NCI-H2029 (cell line): ENCODE measurements at places on chromosomes 6 and 20.

- DNase-seq: no peak
These were observed 21.9 kb downstream of the RIMS1 start for GRCh38 chr6:71908162-71908765.

DNA sequence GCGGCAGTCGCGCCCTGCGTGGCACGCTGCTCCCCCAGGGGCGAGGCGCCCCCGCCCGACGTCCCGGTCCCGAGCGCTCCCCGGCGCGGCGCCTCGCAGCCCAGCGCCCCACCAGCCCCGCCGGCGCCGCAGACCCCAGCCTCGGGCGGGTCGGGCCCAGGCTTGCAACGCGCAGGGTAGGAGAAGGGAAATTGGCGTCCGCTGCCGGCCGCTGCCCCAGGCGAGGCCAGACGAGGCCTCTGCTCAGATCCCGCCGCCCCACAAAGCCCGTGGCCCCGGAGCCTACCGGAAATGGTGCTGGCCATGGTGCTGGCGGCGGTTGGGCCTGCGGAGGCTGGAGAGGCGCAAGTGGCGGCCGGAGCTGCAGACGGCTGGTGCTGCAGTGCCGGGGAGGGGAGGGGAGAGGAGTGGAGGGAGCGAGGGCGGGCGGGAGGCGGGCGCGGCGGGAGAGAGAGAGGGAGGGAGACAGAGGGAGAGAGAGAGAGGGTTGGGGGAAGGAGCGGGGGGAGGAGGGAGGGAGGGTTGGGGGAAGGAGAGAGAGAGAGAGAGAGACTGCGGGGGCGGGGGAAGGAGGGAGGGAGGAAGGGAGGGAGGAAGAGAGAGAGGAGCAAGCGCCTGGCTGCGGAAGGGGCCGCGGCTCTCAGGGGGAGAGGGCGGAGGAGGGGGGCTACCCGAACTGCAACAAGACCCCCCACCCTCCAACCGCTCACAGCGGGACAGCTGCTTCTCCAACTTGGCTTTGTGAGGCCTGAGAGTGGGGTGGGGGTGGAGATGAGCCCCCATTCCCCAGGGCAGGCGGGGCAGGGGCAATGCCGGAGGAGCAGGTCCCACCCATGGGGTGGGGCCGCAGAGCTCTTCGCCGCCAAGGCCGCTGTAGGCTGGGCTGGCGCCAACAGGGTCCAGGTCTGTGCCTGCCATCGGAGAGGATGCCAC lies at the start of gene STMN3:
TSS of gene STMN3 (minus strand) at position 384 of the 933 bp plus-strand sequence. CDS start at position 305, 79 bp downstream.
- DNase-seq: peak; percentile 71

DNA sequence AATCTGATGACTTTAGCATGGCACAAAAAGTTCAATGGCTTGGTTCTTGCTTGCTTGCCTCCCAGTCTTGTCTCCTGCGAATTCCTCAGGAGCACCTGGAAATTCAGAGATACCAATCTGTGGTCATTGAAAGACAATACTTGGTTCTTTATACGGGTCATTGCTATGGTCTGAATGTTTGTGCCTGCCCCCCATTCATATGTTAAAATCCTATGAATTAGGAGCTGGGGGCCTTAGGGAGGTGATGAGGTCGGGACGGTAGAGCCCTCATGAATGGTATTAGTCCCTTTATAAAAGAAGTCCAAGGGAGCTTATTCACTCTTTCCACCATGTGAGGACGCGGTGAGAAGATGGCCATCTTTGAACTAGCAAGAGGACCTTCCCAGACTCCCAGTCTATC lies 721.8 kb downstream of the UTRN start:
- no peak for DNase-seq

DNA sequence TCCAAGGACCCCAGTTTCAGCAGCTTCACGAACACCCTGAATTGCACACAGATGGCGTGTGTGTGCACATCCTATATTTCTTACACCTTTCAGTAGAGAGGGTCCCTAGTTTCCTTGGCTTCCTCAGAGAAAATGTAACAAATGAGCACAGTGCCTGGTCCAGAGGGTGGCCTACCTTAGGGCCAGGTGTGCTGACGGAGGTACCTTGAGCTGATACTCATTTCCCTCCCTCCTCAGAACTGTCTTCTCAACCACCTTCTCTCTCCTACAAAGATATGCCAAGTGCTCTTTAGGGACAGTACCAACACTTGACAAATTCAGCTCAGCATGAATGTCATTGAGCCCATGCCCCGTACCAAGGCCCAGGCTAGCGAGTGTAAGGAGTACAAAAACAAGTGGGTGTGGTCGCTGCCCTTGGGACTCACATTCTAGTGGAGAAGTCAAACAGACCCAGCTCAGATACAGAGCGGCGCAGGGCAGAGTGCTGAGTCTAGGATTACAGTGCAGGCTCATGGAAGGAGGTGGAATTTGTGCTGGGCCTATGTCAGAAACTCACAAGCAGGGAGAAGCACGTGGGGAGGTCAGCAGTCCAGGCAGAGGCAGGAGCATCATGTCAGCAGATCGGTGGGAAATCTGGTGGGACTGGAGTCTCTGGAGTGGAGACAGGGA lies 9.6 kb upstream of the BPHL start:
- no peak for DNase-seq

GRCh38 chr6:151286214-151286613 lies 46.4 kb downstream of the AKAP12 start:
- DNase-seq: no peak

- no peak for DNase-seq
These were observed 69.0 kb downstream of the BACH2 start for GRCh38 chr6:90227673-90228072.

- DNase-seq: no peak
These were observed 30.6 kb upstream of the SULF2 start for GRCh38 chr20:47815866-47816265.

DNA sequence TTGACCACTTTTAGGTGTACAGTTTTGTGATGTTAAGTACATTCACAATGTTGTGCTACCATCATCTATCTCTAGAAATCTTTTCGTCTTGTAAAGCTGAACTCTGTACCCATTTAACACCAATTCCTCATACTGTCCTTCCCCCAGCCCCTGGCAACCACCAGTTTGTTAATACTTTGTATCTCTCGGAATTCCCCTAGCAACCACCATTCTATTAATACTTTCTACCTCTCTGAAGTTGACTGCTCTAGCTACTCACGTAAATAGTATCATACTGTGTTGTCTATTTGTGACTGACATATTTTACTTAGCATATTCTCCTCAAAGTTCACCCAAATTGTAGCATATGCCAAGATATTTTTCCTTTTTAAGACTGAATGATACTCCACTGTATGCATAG lies 82.3 kb upstream of the CLDN20 start:
- DNase-seq: no peak

DNA sequence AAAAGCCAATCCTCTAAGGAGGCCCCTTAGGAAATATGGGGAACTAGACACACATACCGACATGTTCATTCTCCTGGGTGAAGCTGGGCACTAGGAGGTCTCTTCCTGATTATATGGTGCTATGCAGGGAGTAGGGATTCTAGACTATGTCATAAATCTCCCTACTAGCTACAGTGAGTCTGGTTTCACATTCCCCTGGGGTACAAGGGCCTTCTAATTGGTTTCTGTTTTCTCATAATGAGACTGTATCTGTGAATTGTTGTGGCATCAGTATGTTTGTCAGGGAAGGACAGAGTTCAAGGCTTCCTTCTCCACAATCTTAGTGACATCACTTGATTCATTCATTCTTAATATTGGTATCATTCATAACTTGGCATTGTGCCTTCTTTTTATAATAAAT lies 103.5 kb downstream of the TINAG start:
- DNase-seq: no peak

DNA sequence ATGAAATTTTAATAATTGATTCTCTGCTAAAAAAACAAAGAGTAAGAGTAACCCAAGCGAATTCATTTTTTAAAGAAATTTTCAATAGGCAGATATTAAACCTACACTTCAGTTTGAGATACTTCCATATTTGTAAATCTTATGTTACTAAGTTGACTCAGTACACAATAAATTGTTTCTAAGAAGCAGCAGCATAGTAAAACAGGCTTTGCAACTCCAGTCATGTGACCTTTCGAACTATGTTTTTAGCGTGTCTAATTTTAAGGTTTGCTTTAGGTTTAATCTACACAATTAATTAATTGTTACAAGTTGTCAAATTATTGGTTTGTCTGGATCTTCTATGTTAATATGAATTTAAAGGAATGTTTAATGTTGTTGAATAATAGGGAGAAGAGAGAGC lies 708.9 kb upstream of the CITED2 start:
- no peak for DNase-seq

- no peak for DNase-seq
These were observed 84.6 kb upstream of the DST start for GRCh38 chr6:56727097-56727850.

GRCh38 chr6:18293076-18293904 lies 29.0 kb upstream of the DEK start:
- no peak for DNase-seq

DNA sequence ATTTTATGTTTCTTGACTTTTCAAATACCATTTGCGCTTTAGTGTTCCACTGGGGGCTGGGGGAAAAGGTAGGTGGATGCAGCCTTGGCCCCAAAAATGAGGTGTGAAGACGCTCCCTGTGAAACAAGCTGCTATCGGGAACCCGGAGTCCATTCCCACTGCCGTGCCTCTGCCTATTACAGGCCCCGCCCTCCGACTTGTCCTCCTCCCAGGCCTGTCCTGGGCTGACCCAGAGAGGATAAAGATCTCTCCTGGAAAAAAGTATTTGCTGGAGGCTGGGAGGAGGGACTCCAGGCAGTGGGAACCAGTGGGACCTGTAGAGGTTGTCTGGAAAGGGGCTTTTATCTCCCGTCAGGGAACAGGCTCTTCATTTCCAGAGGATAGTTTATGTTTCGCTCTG lies 215.0 kb downstream of the SLC24A3 start:
- DNase-seq: no peak

GRCh38 chr6:23228439-23229024 lies 659.2 kb downstream of the HDGFL1 start:
- no peak for DNase-seq

- DNase-seq: no peak
These were observed 415.6 kb upstream of the RNF217 start for GRCh38 chr6:124546601-124547000.

- DNase-seq: no peak
These were observed 42.8 kb downstream of the SNHG17 start for GRCh38 chr20:38392356-38392755.

- no peak for DNase-seq
These were observed 158.6 kb upstream of the MLN start for GRCh38 chr6:33962246-33963027.

DNA sequence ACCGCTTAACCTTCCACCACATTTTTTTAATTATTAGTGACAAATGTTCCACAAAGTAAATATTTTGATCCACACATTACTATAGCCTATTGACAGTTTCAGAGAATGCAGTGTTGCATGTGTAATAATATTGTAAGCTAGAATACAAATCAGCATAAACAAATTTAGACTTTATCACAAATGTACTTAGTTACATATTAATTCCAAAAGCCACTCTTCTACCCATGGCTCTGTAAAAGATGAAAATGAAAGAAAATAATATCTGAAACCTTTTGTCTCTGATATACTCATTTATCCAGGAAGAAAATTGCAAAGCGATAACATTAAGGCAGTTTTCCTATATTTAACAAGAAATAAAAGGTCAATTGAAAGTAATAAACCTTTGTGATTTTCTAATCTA lies 954.0 kb upstream of the MAN1A1 start:
- DNase-seq: no peak

DNA sequence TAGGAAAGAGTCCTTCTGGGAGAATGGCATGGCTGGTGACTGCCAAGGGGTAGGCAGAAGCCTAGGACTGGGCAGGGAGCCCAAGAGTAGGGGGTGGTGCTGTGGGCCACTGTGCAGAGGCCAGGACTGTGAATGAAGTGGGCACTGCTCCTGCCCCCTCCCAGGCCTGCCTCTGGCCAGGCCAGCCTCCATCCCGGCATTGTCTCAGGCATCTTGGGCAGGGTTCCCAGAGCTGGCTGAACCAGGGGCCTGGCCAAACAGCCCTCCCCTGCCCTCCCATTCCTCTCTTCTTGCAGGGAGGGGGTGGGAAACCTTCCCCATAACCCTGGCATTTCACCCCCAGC lies 81.6 kb downstream of the MRPL14 start:
- DNase-seq: no peak

- no peak for DNase-seq
These were observed 344.8 kb upstream of the EYS start for GRCh38 chr6:66051812-66052211.

- no peak for DNase-seq
These were observed 23.6 kb downstream of the STXBP5 start for GRCh38 chr6:147227770-147228320.

GRCh38 chr20:62707276-62707920 lies 1.2 kb upstream of the NTSR1 start:
- DNase-seq: no peak

GRCh38 chr6:145647602-145648001 lies 87.7 kb downstream of the EPM2A start:
- DNase-seq: no peak

- DNase-seq: no peak
These were observed 281.7 kb upstream of the TAB2 start for GRCh38 chr6:149035766-149036165.

DNA sequence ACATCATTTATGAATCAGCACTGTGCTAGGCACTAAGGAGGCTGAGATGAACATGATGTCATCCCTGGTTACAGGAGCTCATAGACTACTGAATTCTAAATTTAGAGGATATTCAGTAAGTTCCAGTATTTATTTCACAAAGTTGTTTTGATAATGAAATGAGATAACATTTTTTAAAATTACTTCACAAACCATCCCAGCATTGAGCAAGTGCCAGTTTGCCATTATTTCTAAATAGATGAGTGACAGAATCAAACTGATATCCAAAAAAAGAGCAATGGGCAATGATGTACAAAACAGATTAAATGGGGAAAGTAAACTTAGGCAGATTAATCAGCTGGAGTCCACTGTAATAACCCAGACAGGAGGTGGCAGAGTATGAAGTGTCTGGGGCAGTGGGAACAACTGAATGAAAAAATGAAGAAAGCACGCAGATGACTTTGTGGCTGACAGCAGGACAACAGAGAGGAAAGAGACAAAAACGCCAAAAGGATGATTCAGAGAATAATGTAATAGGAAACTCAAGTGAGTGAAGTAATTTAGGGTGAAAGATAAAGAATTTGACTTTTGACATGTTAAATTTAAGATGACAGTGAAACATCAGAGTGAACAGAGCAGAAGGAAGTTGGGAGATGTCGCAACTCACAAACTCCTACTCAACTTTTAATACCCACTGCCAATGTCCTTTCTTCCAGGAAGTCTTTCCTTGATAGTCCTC lies 70.2 kb downstream of the RCAN2 start:
- no peak for DNase-seq

DNA sequence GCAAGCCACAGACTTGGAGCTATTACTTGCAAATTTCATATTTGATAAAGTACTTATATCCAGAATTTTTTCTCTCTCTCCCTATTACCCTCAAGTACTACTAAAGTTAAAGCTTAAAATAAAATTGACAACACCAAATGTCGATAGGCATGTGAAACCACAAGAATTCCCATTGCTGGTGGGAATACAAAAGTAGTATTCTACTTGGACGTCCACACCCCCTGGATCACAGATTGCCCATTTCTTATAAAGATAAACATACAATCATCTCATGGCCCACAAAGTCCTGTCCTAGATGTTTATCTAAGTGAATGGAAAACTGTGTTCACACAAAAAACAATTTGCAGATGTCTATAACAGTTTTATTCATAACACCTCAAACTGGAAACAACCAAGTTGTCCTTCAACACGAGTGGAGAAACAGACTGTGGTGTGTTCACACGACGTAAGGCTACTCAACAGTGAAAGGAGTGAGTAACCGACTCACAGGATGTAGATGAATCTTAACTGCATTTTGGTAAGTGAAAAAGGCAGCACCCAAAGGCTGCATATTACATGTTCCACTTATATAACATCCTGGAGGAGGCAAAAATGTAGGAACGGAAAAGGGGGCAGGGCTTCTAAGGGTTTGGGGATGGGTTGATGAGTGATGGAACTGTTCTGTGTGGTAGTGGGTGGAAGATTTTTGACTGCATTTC lies 297.4 kb downstream of the THBS2 start:
- no peak for DNase-seq
